ENCODE measurements at places on chromosomes 2 and 18.

DNA sequence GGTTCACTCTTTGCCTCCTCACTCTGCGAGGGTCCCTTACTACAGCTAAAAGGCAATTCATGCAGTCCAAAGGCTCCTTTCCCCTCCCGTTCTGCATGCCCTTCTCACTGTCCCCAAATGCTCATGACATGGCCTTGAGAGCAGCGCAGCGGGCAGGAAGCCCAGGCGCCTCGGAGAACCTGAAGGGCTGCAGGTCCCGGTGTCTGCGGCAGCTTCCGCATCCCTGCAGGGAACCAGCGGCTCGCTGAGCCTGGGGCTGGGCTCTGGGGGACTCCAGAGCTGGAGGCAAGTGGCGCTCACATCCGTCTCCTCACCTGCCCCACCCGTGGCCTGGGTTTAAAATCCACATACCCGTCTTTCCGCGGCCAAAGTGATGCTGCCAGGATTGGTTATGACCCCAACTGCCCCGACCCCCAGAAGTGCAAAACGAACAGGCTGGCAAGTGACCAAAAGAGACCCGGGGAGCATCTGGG is 462 bp upstream of the CIDEA start:
- DNase-seq, result no peak

GRCh38 chr2:219695145-219695709 is 67.8 kb downstream of the SLC4A3 start:
- no peak for DNase-seq

- DNase-seq, result no peak
Measured at GRCh38 chr2:230840301-230840700, 24.4 kb upstream of the ITM2C start.

DNA sequence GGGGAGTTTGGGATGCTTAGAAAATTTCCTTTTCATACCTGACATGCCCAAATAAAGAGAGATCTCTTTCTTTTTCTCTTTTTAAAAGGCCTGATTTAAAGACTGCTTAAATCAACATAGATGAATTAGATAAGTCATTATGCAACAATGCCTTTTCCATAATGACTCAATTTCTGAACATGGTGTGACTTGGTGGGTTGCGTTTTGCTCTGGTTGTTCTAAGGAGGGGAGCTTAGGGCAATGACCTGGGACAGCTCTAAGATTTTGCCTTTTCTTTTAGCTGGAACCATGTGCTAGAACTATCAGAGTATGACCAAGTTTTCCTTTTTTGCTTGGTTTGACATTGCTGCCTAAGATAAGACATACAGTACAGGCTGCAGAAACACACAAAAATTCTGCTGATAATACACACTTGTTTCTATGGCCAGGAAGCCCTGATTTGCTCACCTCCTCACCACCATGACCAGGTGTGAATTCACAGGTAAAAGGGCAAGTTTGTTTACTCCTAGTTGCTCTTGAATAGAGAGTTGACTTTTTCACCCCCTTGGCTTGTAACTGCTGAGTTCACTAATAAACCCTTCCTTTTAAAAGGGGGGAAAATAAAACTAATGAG is 58.1 kb upstream of the IL1RL1 start:
- no peak for DNase-seq

GRCh38 chr2:23410596-23410995 is 25.6 kb downstream of the KLHL29 start:
- no peak for DNase-seq
